ENCODE measurements at places on chromosomes 2 and 18.

- no peak for DNase-seq
Measured at GRCh38 chr2:120369250-120369649, 23.3 kb downstream of the INHBB start.

- DNase-seq, result no peak
Measured at GRCh38 chr2:134140251-134140661, 113.6 kb upstream of the MGAT5 start.

GRCh38 chr18:8350628-8351027 lies 258.6 kb upstream of the RAB12 start:
- DNase-seq, result no peak

DNA sequence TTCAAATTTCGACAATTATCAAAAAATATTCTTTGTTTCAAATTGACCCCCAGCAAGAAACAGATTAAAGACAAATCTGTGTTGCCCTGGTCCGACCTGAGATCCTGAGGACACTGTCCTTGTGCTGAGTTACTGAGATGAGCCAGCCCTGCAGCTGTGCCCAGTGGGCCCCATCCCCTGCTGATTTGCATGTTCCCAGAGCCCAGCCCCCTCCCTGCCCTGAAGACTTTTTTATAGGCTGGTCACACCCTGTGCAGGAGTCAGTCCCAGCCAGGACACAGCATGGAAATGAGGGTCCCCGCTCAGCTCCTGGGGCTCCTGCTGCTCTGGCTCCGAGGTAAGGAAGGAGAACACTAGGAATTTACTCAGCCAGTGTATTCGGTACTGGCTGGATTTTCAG lies 31.4 kb upstream of the ZNG1B start:
- DNase-seq, result no peak

DNA sequence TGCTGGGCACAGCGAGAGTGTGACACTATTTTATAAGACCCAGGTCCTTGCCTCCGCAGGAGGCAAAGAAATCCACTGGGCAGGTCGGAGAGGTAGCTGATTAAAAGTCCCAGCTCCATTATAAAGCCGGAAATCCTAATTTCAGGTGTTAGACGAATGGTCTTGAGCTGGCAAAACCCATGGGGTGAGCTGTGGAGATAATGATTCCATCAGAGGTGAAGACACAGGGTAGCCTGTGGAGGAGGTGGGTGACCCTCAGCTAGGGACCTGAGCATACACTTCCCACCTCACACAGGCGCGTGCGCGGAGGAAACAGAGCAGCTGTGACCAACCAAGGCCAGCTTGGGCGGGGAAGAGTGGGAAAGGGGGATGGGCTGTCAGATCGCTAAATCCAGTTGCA lies 201.7 kb upstream of the CXCR4 start:
- DNase-seq, result no peak

DNA sequence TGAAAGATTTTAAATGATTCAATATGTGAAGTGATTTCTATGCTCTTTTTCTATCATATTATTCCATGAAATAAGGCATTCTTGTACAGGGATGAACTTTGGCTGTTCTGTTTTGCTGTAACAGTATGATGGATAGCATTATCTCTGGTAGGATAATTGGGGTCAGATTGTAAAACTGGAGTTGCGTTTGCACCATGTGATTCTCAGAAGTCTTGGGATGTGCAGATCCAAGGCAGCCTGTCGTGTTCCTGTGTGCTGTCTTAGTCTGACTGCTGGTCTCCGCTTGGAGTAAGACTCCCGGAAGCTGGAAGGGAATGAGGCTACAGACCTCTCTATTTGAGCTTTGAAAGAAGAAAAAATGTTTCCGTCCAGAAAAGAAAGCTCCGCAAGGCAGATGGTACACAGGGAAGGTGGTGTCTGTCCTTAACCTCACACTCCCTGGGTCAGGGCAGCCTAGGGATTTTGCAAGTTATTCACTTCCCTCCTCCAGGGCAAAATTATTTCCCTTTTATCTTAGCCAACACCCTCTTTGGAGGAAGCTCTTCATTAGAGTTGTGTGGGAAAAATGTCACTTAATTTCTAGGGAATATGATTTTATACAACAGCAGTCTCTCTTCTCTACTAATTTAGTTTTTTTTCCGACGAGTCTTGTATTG lies 250.6 kb downstream of the PTPRM start:
- no peak for DNase-seq

GRCh38 chr2:240956935-240957655 lies 41.3 kb upstream of the SNED1 start:
- DNase-seq, result no peak

DNA sequence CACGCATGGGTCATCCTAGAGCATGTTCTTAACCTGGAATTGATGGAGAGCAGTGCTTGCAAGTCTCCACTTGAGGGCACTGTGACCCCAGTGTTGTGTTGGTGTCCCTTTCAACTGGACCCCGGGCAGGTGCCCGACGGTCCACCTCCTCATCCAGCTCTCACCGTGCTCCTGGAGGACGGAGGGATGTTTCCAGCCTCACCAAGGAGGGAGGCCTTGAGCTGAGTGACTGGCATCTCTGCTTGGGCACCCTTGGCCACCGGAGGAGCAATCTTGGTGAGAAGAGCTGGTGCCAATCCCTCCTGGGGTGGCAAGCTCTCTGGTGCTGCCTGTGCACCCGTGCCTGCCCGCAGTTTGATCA lies 45.4 kb upstream of the ASB18 start:
- DNase-seq, result peak; percentile 28

GRCh38 chr18:63433334-63433866 lies 11.1 kb upstream of the VPS4B start:
- DNase-seq, result no peak

- no peak for DNase-seq
Measured at GRCh38 chr2:148981324-148981723, 57.2 kb upstream of the LYPD6B start.

DNA sequence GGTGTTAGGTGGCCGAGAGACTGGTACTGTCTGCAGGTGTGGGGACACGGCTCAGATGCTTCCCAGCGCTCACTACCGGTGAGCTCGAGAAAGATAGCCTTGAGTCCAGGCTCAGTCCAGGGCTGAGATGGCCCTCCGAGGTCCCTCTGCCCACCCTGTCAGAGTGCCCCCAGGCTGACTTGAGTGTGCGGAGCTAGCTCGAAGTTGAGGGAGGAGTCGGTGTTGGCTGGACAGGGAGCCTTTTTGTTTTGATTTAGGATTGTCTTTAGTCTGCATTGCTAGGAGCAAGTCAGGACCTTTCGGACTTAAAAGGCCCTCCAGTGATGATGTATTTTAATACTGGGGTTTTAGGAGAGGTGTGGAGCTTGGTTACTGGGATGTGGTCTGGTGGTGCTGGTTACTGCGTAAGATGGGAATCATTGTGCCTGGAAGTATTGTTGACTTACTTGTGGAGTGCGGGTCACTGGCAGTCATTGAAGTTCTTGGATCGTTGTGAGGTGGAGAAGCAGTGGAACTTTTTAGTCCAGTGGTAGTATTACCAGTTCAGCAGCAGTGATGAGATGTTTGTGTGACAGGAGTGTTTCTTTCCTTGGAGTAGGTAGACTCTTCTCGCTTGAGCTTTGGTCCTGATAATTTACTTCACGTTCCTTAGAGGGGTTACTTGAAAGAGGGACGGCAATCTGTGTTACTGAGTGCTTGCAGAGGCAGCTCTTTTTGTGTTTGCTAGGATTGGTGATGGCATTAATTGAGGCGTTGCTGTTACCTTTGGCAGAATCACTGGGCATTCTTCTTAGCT lies 633 bp downstream of the KIAA1328 start:
- DNase-seq, result no peak
